HT1080 (cell line): ENCODE measurements at places on chromosomes 2 and 18. TPM values are rescaled to one million over a fixed set of nuclear protein-coding genes. Genes with fewer than 3 reads are reported as not detected.

DNA sequence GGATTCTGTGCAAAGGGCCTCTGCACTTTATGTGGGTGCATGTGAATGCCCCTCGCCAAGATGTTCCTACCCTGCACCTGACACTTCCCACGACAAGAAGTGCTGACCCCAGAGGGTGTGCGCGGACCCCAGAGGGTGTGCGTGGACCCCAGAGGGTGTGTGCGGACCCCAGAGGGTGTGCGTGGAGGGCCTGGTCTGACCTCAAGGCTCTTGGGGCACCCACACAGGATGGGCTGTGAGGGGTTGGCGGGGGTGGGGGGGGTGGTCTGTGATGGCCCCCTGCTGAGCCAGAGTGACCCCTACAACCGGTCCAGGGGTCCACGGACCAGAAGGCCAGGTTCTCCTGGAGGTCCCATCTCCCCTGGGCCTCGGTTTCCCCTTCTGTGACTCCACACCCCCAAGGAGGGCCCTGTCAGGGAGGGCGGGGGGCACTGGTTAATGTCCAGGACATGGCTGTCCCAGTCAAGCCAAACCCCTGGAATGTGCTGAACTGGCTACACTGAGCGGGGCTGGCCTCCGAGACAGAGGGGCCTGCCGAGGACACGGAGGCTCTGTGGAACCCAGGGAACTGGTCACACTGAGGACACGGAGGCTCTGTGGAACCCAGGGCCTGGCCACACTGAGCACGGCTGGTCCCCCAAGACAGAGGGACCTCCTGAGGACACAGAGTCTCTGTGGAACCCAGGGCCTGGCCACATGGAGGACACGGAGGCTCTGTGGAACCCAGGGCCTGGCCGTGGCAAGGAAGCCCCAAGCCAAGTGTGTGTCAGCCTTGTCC lies 3.1 kb downstream of the NEU4 start:
- no peak for DNase-seq

GRCh38 chr2:173652767-173653431 lies 298.2 kb downstream of the CDCA7 start:
- peak; percentile 97 for DNase-seq

TLX2 gene
- not detected in 2 replicates for total RNA-seq

ST8SIA5 gene
- total RNA-seq = not detected in 2 replicates

AKAIN1 gene
- not detected in 2 replicates for total RNA-seq
